ENCODE measurements at places on chromosomes 12 and 14.

DNA sequence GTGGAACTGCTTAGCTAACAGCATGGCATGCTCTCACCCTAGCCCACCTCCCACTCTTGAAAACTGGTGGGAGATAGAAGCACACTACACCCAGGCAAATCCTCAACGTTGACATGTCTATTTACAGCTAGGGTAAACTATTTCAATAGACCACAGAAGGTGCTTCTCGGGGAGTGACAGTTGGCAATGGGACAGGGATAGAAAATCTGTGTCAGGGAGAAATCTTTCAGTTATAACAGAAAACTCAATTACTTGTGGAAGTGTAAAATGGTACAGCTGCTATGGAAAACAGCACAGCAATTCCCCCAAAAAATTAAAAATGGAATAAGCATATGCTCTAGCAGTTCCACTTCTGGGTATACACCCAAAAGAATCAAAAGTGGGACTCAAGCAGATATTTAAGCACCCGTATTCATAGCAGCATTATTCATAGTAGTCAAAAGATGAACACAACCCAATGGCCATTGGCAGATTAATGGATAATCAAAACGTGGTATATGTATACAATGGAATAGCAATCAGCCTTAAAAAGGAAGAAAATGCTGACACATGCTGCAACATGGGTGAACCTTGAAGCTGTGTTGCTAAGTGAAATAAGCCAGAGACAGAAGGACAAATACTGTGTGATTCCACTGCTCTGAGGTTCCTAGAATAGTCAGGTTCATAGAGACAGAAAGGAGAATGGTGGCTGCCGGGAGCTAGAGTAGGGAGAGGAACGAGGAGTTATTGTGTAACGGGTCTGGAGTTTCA lies 92.5 kb downstream of the STAB2 start:
- DNase-seq, result no peak

GRCh38 chr14:85357120-85357519 lies 172.8 kb upstream of the FLRT2 start:
- DNase-seq, result no peak

- no peak for DNase-seq
Measured at GRCh38 chr14:97267509-97267908, 470.3 kb downstream of the VRK1 start.

- DNase-seq, result no peak
Measured at GRCh38 chr12:3189282-3189681, 112.1 kb downstream of the TSPAN9 start.

GRCh38 chr12:115918763-115919162 lies 358.7 kb downstream of the MED13L start:
- no peak for DNase-seq

GRCh38 chr14:54498095-54498531 lies 9.3 kb upstream of the GMFB start:
- DNase-seq, result no peak

DNA sequence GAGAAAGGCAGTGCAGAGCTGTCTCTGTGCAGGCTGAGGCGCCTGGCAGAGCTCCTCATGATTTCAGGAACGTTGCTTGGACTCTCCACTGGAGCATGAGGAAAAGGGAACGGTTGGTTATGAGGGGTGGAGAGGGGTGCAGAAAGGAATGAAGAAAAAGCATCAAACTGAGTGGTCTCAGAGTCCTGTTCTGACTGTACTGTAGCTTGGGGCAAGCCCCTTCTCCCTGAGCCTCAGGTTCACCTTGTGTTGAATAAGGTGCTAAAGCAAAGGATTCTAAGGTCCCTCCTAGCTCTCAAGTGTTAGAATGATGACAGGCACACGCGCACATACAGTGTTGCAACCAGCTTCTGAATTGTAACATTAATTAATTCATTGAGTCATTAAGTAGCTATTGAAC lies 125.2 kb upstream of the PARP11 start:
- no peak for DNase-seq

DNA sequence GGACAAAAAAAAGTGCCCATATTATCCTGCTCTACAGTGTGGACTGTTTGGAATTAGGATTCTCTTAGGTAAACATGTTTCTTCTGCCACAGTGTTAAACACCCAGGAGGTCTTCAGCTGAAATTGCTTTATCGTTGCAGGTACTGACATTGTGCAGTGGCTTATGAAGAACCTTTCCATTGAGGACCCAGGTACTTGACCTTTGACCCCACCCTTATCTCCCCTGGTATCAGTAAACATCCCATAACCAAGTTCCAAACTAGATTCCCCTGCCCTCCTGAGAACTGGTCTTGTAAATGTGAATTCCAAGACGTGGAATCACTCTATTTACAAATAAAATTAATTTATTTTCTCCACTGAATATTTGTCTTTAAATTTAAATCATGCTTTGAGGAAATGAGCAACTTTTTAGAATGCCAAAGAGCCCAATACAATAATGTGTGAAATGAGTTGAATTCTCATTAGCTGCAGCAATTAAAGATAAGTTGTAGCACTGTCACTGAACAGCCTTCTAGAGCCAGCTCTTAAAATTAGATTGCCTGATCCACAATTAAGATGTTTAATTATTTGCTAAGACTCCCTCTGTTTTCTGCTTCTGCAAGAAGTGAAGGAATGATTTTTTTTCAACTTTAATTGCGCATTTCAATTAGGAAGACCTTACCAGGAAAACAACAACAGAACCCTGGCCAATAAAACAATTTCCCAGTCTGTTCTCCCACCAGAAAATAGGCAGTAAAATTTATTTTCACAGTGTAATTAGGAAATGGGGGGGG lies 439.3 kb downstream of the DPF3 start:
- no peak for DNase-seq

GRCh38 chr12:52337054-52337453 lies 15.9 kb upstream of the KRT83 start:
- DNase-seq, result no peak

- DNase-seq, result no peak
Measured at GRCh38 chr12:64286521-64286920, 64.4 kb upstream of the KICS2 start.

GRCh38 chr12:75953312-75953906 lies 78.2 kb downstream of the PHLDA1 start:
- DNase-seq, result peak; percentile 34

GRCh38 chr12:124713436-124714082 lies 146.1 kb upstream of the NCOR2 start:
- DNase-seq, result peak; percentile 57

DNA sequence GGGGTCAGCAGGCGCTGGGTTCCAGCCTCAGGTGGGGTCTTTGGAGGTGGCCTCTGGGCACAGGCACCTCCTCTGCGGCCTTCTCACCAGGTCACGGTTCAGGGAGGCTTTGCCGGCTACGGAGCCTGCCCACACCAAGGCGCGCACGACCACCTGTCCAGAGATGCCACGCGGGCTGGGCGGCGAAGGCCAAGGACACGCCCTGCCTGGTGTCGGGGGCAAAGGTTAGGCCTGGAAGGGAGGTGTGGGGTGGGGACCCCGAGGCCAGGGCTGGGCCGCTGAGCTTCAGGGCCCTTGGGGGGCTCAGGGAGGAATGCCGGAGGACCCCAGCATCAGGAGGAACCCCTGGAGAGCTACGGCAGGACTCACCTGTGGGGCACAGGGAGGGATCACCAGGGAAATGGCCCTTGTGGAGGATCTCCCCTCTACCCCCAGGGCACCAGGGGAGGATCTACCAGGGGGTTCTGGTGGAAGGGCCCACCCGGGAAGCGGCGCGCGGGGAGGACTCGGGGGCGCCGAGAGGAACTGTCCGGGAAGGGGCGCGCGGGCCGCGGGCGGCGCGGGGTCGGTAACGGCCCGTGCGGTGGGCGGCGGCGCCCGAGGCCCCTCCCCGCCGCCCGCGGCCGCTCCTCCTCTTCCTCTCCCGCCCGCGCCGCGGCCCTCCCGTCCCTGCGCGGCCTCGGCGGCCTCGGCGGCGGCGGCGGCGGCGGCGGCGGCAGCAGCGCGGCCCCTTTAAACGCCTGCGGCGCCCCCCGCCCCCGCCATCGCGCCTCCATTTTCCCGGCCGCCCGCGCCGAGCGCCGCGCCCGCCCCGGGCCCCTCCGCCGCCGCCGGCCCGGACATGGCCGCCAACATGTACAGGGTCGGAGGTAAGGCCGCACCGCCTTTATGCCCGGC lies at the start of gene MTA1:
MTA1 (plus strand) TSS at position 633 of the 897 bp plus-strand sequence; CDS start at position 842, 209 bp downstream.
- DNase-seq, result no peak

DNA sequence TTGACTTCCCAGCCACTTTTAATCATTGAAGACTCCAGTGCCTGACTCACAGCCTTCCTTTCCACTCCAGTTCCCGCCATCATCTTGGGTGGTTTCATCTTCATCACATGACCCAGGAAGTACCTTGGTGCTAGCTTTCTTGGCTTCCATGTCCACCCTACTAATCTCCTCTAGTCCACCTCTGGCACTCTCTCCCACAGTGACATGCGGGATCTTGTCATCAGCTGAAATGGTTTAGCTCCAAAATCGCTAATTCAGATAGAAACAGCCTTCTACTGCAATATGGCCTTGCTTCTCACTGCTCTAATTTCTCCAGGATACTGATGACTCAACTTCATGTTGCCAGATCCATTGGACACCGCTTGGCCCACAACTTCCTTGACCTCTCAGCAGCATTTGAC lies 24.5 kb downstream of the WDR20 start:
- no peak for DNase-seq

DNA sequence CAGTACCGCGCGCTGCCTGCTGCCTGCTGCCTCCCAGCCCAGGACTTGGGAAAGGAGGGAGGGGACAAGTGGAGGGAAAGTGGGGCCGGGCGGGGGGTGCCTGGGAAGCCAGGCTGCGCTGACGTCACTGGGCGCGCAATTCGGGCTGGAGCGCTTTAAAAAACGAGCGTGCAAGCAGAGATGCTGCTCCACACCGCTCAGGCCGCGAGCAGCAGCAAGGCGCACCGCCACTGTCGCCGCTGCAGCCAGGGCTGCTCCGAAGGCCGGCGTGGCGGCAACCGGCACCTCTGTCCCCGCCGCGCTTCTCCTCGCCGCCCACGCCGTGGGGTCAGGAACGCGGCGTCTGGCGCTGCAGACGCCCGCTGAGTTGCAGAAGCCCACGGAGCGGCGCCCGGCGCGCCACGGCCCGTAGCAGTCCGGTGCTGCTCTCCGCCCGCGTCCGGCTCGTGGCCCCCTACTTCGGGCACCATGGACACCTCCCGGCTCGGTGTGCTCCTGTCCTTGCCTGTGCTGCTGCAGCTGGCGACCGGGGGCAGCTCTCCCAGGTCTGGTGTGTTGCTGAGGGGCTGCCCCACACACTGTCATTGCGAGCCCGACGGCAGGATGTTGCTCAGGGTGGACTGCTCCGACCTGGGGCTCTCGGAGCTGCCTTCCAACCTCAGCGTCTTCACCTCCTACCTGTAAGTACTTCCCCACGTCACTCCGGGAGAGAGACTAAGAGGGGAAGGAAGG lies at the start of gene LGR5:
LGR5 (plus strand) TSS at position 186 of the 732 bp plus-strand sequence; CDS start at position 469, 283 bp downstream.
- peak; percentile 88 for DNase-seq

- DNase-seq, result peak; percentile 34
Measured at GRCh38 chr14:33676135-33676566, 274.7 kb downstream of the EGLN3 start.

- DNase-seq, result no peak
Measured at GRCh38 chr14:64174922-64175782, 119.0 kb downstream of the ESR2 start.

DNA sequence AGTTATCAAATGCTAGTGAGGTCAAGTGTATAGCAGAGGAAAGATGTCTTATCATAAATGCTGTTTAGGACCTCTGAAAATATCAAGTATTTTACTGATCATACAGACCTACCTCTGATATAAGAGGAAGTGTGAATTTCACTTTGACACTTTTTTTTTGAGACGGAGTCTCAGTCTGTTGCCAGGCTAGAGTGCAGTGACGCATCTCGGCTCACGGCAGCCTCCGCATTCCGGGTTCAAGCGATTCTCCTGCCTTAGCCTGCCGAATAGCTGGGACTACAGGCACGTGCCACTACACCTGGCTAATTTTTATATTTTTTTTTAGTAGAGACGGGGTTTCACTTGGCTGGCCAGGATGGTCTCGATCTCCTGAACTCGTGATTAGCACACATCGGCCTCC lies 55.1 kb upstream of the PIK3C2G start:
- no peak for DNase-seq

GRCh38 chr12:57552835-57553313 lies 3.0 kb downstream of the KIF5A start:
- DNase-seq, result no peak

- DNase-seq, result no peak
Measured at GRCh38 chr12:30323008-30323407, 372.7 kb downstream of the IPO8 start.

- no peak for DNase-seq
Measured at GRCh38 chr12:49541140-49541861, 2.5 kb downstream of the KCNH3 start.

GRCh38 chr12:132140501-132140900 lies 3.6 kb downstream of the DDX51 start:
- DNase-seq, result no peak

DNA sequence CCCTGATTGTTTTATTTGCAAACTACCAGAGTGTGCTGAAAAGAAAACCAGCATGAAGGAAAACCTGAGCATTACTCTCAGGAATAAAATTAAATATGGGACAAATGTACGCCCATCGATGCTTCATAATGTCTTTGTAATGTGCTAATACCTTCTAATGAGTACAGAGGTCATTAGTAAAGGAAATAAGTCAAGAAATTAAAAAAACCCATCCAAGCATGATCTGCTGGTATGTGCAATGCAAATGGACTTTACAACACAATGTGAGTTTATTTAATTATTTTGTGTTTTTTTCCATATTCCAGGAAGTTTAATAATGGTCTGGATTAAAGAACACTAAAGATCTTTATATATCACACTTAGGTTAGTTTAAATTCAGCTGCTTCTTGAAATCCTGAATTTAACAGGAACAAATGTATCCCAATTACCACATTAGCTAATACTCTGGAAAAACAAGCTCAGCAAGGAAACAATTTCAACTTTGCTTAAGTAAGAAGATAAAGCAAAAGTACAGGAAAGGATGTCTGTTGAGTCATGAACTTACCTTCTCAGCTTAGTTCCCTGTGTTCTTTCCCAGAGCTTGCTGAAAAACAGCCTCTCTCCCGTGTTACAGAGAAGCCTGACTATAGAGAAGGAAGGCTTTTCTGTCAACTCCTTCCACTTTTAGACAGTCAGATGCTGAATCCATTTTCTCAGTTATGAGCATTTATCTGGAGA lies 179.3 kb upstream of the TMEM260 start:
- DNase-seq, result no peak
